ENCODE measurements at places on chromosomes 5 and 9.

DNA sequence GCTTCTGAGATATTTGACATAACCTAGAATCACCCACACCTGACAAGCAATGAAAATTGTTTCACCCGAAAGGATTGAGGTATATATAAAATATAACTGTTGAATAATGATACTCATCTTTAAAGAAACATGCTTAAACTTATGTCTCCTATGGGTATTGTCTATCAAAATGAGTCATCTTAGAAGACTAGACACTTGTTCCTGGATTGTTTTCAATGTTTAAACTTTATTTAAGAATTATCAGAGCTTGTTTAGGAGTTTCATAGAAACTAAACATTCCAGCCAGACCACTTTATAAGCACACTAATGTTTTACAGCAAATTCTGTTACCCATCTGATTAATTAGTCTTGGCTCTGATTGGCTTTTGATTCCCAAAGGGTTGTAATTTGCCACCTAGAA is 19.6 kb downstream of the NFX1 start:
- no peak for DNase-seq

- no peak for DNase-seq
These were observed 88.8 kb upstream of the CTNNA1 start for GRCh38 chr5:138664276-138664943.

DNA sequence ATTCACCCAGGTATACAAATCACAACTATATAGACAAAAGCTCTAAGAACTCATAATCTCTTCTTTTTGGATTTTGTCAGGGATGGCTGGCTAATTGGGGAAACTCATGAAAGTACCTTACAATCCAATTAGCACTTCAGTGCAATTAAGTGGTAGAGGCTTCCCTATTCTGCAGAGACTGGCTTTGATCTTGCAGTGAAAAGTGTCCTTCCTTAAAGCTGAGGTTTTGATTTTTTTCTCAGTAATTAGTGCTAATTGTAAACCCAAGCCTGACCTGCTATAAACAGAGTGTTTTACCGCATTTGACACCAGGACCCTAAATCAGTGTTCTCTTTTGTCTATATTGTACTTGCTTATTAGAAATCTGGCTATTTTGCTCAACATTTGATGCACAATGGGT is 294.0 kb upstream of the EFNA5 start:
- DNase-seq, result no peak

DNA sequence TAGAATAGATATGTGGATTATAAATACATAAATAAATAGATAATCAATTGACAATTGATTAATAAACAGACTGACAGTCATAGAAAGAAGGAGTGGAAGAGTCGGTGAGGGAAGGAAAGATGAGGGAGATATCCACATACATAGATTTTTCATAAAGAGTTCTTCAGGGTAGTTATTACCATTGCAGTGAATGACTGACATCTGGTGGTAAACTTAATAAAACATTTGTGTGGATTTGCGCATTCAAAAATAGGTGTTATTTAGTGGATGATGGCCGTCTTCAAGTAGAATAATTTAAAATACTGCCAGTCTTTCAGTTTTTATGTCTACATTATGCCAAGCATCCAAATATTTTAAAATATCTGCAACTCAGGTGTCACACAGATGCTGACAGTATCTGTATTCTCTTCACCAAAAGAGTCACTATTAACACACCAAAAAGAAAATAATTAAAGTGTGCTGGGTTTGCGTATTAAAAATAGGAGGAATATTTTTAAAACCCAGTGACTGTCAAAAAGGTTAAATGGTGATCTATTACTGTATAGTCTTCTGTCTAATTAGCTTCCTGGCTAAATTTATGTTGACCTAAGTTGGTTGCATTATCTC is 78.8 kb downstream of the GIN1 start:
- no peak for DNase-seq

All from GM06990 (cell line).